ENCODE measurements at places on chromosomes 1 and 21. TPM values are rescaled to one million over a fixed set of nuclear protein-coding genes. Genes with fewer than 3 reads are reported as not detected.

Gene LBR
- total RNA-seq = 51.1 TPM

Gene CRYAA
- 0.18 TPM for total RNA-seq

Gene TACSTD2
- total RNA-seq = not detected

Gene NUP210L
- 0.06 TPM for total RNA-seq

Gene MEX3A
- total RNA-seq = 0.76 TPM

Gene DRAXIN
- 0.07 TPM for total RNA-seq

Gene SPATA45
- total RNA-seq = 0.42 TPM

Gene AVPR1B
- not detected for total RNA-seq

Gene TMPRSS2
- total RNA-seq = 0.08 TPM

Gene C1orf53
- total RNA-seq = 5.1 TPM

Gene REN
- total RNA-seq = not detected

Gene LYPD8
- 0.12 TPM for total RNA-seq

Gene CASQ1
- total RNA-seq = not detected

Gene HSD17B7
- total RNA-seq = 7.1 TPM

Gene GPR37L1
- 0.18 TPM for total RNA-seq

Gene MRPS14
- 24.4 TPM for total RNA-seq

Gene HFM1
- total RNA-seq = 0.07 TPM

Gene TSPAN2
- 0.69 TPM for total RNA-seq

Gene CASQ2
- total RNA-seq = not detected

Gene CRNN
- not detected for total RNA-seq

Gene SPOCD1
- total RNA-seq = 4.4 TPM

Gene FMO2
- total RNA-seq = not detected

Gene PTTG1IP
- 98.8 TPM for total RNA-seq

Gene FAM177B
- not detected for total RNA-seq

Gene PDC
- total RNA-seq = not detected

Gene THEM5
- not detected for total RNA-seq

Gene NEK2
- total RNA-seq = 43.0 TPM

Gene HHIPL2
- total RNA-seq = 10.2 TPM

Gene CLIC6
- 0.09 TPM for total RNA-seq

Gene C1orf94
- not detected for total RNA-seq

Gene CGN
- total RNA-seq = 2.5 TPM

Gene NAV1
- total RNA-seq = 8.3 TPM

Gene FOXO6
- 0.46 TPM for total RNA-seq

Gene RNF187
- 84.7 TPM for total RNA-seq

Gene WNT3A
- total RNA-seq = 0.05 TPM

Measured in A549 treated with dexamethasone at 1 μM for 4 hours (cell line).